ENCODE measurements at places on chromosomes 5 and 9.

DNA sequence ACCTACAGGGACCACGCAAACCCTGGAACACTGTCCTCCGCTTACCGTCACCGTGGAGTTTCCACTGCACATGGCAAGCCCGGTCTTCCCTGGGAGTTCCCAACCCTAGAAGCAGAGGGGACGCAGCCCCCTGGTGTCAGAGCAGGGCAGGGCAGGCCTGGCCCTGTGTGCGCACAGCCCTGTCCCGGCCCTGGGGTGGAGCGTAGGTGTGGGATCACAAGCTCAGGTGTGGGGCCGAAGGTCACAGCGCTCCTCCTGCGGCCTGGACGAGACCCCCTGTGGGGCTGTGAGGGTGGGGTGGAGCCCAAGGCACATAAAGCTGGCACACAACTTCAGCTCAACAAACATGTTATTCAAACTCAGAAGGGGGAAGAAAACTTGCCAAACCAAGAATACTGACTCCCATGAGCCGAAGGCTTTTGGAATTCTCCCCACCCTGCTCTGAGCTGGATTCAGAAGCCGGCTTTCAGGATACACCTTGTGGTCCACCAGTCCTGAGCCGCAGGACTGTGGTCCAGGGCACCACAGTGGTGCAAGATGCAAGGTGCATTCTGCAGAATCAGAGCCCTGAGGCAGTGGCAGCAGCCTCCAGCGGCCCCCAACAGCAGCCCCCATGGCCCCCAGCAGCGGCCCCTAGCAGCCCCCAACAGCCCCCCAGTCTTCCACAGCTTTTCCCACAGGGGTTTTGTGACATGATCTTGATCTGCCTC, 11.8 kb upstream of the EXOC3 start:
- peak; percentile 82 for DNase-seq

- DNase-seq = no peak
Observed at GRCh38 chr9:134730011-134730760, 88.6 kb downstream of the COL5A1 start.

DNA sequence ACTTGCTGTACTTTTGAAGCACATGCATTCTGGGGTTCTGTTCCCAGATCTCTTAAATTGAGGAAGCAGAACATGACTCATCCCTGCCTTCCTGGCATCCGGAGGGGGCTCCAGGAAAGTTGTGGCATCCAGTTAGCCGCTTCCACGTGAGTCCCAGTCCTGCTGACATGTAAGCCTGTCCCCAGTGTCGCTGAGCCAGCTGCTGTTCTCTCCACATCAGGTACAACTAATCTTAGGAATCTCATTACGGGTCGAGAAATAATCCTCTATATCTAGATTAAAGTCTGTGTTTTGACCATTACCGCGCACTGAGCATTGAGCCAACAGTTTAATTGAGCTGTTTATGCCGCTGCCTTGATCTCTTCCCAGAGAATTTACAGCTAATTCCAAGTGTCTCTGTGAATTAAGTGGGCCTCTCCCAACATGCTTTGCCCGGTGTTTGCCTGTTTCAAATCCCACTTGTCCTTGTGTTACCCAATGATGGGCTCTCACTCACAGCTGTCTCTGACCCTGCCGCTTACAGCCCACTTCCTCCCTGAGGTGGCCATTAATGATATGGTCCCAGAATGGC, 10.5 kb upstream of the SHB start:
- no peak for DNase-seq

DNA sequence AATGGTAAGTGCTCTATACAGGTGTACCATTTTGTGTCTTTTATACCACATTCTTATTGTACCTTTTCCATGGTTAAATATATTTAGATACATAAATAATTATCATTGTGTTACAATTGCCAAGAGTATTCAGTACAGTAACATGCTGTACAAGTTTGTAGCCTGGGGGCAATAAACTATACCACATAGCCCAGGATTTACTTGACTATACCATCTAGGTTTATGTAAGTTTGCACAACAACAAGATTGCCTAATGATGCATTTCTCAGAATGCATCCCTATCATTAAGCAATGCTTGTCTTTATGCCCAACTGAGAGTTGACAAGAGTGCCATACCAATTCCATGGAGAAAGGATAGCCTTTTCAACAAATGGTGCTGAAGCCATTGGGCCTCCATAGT, 136.7 kb upstream of the PJA2 start:
- no peak for DNase-seq

DNA sequence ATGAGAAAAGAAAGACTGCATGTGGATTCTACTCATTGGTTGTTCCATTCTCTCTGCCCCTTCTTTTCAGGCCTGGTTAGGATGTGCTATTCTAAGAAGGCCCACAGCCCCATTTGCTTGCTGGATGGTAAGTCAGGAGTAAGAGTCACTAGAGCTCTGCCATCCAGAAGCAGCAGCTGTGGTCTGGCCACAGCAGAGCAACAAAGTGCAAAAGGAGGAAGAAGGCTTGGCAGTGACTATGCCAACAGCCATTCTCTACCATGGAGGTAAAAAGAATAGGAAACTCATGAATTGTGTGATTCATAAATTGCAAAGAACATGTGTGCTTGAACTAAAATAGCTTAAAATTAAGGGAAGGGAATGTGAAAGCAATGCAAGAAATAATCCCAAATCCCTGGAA, 20.9 kb downstream of the KLHL3 start:
- no peak for DNase-seq

GRCh38 chr5:115379622-115380344, 83.3 kb upstream of the CCDC112 start:
- DNase-seq = no peak

DNA sequence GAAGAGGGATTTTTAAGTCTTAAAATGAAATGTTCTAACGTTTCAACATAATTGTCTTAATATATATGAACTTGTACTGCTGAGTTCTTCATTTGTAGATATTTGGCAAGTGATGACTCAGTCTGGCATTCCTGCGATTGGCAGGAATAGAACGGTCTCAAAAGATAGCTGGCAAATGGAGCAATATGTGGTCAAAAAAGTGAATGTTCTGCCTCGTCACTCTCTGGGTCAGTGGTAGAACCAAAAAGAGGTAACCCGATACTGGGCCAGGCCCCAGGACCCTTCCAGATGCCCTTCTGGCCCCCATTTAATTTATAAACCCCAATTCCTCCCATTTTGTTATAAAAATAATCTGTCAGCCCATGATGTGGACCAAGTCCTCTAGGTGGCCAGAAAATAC, 39.2 kb downstream of the ZNF366 start:
- DNase-seq = no peak

DNA sequence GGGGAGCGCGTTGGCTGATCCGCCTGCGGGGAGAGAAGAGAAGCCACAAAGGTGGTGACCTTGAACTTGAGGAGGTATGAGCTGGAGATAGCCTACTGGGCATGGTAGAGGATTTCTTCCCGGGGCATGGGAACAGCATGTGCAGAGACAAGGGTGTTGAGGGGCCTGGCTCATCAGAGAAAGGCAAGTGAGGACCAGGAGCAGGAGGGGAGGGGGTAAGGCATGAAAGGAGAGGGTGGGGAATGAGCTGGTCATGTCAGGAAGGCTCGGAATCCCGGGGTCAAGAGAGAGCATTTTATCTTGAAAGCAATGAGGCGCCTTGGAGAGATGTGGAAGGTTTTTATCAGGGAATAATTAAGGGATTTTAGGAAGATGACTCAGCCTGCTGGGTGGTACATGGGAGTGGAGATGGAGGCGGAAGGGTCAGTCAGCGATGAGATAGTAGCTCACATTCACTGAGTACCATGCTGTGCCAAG, 121.1 kb downstream of the LHX2 start:
- peak; percentile 80 for DNase-seq

- no peak for DNase-seq
Observed at GRCh38 chr9:134375430-134376385, 49.5 kb downstream of the RXRA start.

DNA sequence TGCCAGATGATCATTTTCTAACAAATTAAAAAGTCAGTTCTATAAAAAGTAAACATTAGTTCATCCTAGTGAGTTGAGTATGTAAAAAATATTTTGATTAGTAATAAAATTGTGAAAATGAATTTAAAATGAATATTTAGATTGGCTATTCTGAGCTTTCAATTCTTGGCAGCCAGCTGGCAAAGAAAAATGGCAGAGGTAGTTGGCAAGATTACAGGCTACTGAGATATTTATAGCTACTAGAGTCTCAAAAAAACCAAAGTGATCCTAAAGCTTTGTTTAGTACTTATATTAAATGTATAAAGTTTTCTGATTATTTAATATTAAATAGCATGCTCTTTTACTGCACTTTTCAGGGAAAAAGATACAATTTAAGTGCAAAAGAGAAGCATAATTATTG, 25.0 kb downstream of the SGTB start:
- DNase-seq = no peak

GRCh38 chr9:76873056-76873792, 32.7 kb downstream of the PRUNE2 start:
- DNase-seq = peak; percentile 56

- DNase-seq = peak; percentile 52
Observed at GRCh38 chr9:128246471-128246870, 29.3 kb downstream of the GOLGA2 start.

- DNase-seq = no peak
Observed at GRCh38 chr9:16773617-16774016, 96.9 kb downstream of the BNC2 start.

- no peak for DNase-seq
Observed at GRCh38 chr5:4941161-4941560, 199.0 kb upstream of the ADAMTS16 start.

- peak; percentile 94 for DNase-seq
Observed at GRCh38 chr5:142327111-142327842, 2.5 kb upstream of the SPRY4 start.

GRCh38 chr9:105656131-105656921, 5.9 kb upstream of the TAL2 start:
- peak; percentile 61 for DNase-seq

DNA sequence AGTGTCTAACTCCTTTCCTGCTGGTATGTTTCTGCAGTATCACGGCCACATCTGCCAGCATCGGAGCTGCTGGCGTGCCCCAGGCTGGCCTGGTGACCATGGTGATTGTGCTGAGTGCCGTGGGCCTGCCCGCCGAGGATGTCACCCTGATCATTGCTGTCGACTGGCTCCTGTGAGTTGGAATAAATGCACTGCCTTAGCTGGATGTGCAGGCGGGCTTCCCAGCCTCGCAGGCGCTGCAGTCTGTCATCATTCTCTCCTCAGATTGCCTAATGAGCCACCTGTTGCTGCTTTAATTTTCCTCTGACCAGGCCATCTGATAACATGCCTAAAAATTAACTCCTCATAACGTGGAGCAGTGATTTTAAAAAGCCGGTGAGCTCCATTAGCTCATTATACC, 79.1 kb upstream of the PLPP6 start:
- no peak for DNase-seq

DNA sequence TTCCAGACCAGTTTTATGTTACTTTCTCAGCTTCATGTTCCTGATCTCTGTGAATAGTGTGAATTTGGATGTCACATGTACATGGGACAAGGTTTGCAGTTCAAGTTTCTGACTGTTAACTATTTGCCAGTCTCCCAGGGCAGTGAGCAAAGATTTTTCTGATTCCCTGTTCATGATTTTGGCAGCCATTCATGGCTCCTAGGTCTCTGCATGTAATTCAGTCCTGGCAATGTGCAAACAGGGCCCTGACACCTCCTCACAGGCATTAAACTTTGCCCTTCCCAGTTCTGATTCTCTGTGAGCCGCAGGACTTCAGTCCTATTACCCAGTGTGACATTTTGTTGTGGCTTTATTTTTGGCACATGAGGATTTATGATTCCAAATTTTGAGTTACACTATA, 349.7 kb downstream of the ARRDC3 start:
- no peak for DNase-seq

GRCh38 chr5:34656001-34656699, at the start of gene RAI14:
TSS of gene RAI14 (plus strand) at chr5:34656328. CDS start at chr5:34686920, 30,592 bp downstream.
- peak; percentile 92 for DNase-seq

DNA sequence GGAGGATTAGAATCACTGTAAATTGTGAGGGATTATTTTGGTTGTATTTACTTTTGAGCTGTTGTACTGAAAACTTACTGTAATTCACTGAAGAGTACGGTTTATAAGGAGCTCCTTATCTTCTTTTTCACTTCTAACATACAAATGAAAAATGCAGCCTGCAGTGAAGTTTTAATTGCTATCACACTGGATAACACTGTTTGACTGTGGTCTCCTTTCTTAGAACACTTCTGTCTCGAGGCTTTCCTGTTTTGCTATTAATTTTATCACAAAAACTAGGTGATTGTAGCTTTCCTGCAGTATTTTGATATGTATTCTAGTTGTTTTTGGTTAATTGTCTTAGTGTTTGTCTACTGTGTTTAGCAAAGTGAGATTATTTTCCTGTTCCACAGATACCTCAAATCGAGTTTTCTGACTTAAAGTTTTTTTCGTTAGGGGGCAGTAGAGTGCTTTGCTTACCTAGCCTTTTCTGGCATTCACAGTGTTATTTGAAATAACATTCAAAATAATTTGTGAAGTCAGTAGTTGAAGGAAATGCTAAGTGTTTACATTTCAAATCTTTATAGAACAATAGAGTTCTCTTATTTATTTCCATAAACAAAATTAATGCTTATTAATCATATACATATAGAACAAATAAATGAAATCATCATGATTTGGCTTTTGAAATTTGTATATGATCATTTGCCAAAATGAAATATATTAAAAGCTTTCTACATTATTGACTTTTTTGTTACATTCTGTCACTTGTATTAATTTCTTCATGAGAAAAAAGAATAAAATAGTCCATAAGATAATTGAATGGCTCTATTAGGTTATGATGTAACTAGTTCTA, 52.9 kb downstream of the COMMD10 start:
- no peak for DNase-seq

- DNase-seq = no peak
Observed at GRCh38 chr5:10591966-10592365, 28.1 kb downstream of the ANKRD33B start.

- DNase-seq = no peak
Observed at GRCh38 chr5:112440031-112440430, 21.0 kb upstream of the EPB41L4A start.

DNA sequence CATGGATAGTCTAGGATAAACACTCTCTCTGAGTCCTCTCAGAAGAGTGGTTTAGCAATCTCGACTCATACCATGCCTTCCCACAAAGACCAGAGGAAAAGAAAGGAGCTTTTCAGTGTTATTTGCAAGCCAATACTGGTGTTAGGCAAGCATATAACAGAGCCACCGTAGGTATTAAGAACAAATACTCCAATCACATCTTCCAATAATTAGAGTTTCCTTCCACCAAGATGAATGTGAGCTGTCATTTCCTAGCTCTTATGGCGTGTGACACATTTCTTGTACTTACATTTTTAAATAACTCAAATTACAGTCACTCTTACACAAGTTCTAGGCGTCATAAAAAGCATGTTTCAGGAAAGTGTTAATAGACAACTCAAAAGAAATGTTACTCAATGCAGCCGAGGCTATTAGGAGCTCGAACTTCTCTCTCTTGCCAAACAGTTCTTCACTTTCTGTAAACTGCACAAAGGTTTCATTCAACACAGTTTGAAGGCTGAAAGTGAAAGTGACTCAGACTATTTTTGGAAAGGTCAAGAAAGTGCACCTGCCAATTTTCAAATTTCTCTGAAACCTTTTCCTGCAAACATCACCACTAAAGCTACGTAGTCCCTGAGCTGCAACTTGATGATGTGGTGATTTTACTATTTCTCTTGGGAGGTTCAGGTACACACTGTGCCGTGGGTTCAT, 153.8 kb downstream of the AUH start:
- DNase-seq = peak; percentile 29

Measured in islet precursor cell (in vitro differentiated cells).